ENCODE measurements at places on chromosomes 11 and 22.

- no peak for DNase-seq
Observed at GRCh38 chr11:72812604-72812966, 1.6 kb upstream of the ATG16L2 start.

DNA sequence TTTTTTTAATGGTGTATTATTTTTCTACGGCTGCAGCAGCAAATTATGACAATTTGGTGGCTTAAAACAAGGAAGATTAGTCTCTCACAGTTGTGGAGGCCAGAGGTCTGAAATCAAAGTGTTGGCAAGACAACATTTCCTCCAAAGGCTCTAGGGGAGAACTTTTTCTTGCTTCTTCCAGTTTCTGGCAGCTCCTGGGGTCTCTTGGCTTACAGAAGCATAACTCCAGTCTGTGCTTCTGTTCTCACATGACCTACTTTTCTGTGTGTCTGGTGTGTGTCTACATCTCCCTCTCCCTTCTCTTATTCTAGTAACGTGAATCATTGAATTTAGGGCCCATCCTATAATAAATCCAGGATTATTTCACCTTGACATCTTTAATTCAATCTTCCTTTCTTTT lies 551.9 kb upstream of the LUZP2 start:
- DNase-seq = no peak

GRCh38 chr22:39240831-39241793 lies 3.7 kb downstream of the PDGFB start:
- no peak for DNase-seq

GRCh38 chr11:95547186-95547585 lies 242.4 kb downstream of the FAM76B start:
- no peak for DNase-seq

- DNase-seq = no peak
Observed at GRCh38 chr11:70250876-70251658, 19.4 kb upstream of the PPFIA1 start.

- DNase-seq = no peak
Observed at GRCh38 chr11:108541531-108541930, 43.3 kb upstream of the POGLUT3 start.

DNA sequence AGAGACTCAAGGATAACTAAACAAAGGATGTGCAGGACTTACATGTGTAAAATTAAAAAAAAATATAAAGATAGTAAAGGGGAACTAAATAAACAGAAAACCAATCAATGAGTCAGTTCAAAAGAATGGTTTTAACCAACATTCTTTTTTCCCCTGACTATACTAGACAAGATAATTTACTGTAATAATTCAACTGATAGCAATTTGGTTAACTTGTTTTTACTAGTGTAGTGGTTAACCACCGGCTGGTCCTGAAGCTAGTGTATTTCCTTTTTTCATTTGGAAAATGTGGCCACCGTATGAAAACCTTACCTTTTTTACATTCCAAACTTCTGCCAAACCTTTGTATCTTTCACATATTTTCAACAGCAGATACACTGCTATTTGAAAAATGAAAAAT lies 123.1 kb downstream of the ARHGAP42 start:
- no peak for DNase-seq

DNA sequence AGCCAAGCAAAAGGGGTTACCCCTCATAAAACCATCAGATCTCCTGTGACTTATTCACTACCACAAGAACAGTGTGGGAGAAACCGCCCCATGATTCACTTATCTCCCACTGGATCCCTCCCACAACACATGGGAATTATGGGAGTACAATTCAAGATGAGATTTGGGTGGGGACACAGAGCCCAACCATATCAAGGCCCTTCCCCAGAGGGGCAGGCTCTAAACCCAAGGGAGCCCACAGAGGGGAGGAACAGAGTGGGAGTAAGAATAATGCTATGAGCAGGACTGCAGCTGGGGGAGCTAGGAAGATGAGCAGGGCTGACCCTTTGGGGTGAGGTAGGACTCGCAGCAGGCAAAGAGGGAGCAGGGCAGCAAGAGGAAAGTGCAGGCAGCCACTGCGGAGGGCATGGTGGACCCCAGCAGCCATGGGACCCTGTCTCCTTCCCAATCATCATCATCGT lies 59.3 kb downstream of the CD82 start:
- no peak for DNase-seq

GRCh38 chr11:72721689-72722049 lies 30.5 kb downstream of the ARAP1 start:
- no peak for DNase-seq

Measured in GM04503 (cell line).